ENCODE measurements at places on chromosomes 6 and 20.

DNA sequence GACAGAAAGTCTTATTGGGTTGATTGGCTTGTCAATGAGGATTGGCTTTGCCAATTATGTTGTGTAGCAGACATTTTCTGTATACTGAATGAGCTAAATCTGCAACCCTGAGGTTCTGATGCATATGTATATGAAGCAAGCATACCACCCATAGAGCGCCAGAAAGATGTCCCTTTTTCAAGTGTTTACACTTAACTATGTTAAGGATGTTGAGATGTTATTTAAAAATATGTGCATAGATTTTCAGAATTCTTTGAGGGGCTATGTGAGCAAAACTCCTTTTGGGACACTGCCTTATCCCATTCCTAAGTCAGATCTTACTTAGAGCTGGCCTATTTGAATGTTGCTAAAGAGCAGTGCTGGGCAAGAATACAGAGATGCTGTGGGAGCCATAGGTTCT lies 1.9 kb downstream of the AIG1 start:
- no peak for DNase-seq

DNA sequence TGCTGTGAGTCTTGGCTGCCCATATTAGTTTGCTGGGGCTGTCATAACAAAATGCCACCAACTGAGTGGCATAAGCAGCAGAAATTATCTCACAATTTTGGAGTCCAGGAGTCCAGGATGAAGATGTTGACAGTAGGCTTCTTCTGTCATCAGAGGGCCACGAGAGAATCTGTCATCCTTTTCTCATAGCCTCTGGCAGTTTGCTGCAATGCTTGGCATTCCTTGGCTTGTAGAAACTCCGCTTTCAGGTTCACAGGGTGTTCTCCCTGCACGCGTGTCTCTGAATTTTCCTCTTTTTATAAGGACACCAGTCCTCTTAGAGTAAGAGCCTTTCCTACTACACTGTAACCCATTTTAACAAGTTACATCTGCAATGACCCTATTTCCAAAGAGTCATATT lies 838.4 kb downstream of the TFAP2A start:
- no peak for DNase-seq

DNA sequence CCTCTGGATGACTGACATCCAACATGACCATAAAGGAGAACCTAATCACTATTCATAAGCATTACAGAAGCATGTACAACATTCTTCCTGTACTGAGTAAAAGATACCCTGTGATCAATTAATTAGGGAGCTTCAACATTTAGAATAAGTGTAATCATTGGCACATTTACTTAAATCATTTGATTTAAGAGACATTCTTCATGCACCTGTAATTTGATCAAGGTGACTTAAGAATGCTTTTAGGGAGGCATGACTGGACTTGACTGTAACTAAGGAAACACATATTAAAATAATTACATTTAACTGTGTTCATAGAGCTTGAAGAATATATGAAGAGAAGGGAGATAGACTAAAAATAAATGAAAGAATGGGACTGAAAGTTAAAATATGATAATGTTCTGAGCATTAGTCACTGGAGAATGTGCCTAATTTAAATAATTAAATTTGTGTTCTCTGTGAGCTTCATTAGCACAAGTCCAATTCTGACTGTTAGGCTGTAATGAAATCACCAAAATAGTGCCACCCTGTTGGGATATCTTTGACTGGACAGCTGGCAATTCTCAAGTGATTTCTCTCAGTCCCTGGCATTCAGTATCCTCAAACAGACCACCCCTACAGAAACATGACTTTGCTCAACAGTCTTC lies 295.5 kb upstream of the ADGRB3 start:
- DNase-seq = no peak

DNA sequence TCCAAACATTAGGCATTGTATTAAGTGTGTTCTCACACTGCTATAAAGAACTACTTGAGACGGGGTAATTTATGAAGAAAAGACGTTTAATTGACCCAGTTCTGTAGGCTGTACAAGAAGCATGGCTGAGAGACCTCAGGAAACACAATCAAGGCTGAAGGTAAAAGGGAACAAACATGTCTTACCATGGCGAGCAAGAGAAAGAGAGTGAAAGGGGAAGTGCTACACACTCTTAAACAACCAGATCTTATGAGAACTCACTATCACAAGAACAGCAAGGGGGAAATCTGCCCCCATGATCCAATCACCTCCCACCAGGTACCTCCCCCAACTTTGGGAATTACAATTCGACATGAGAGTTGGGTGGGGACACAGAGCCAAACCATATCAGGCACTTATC lies 86.6 kb upstream of the TOP1 start:
- no peak for DNase-seq

GRCh38 chr6:129497481-129498441 lies 212.2 kb downstream of the ARHGAP18 start:
- DNase-seq = no peak

GRCh38 chr6:150029276-150029675 lies 3.9 kb upstream of the RAET1L start:
- no peak for DNase-seq

Data from NCI-H2171 (cell line).